Right renal pelvis (tissue), 4 donors: ENCODE measurements at places on chromosomes 2 and 18. TPM values are rescaled to one million over a fixed set of nuclear protein-coding genes. Genes with fewer than 3 reads are reported as not detected.

Gene POTEI
- polyA plus RNA-seq, result 0.04 TPM

Gene REG3A
- polyA plus RNA-seq, result not detected

Gene FMNL2
- 87.8 TPM for polyA plus RNA-seq

Gene UGT1A3
- not detected for polyA plus RNA-seq

Gene DRC1
- 3.5 TPM for polyA plus RNA-seq

Gene SCN9A
- polyA plus RNA-seq, result 2.7 TPM

Gene PAIP2B
- 18.0 TPM for polyA plus RNA-seq

Gene MPHOSPH10
- polyA plus RNA-seq, result 46.9 TPM

Gene TRABD2A
- polyA plus RNA-seq, result 0.58 TPM

Gene TMEM37
- 67.0 TPM for polyA plus RNA-seq

Gene LINC00305
- polyA plus RNA-seq, result 3.0 TPM

Gene DNER
- 70.9 TPM for polyA plus RNA-seq

Gene SERPINE2
- 151 TPM for polyA plus RNA-seq

Gene PLEK
- 10.5 TPM for polyA plus RNA-seq

Gene ACKR3
- 70.5 TPM for polyA plus RNA-seq

Gene KCNS3
- polyA plus RNA-seq, result 7.7 TPM

Gene CPS1
- 4.6 TPM for polyA plus RNA-seq

Gene NAB1
- polyA plus RNA-seq, result 62.6 TPM

Gene IL1RN
- 1.3 TPM for polyA plus RNA-seq

Gene G6PC2
- polyA plus RNA-seq, result 0.16 TPM

Gene THSD7B
- polyA plus RNA-seq, result 4.6 TPM

Gene ALPP
- polyA plus RNA-seq, result not detected

Gene UGT1A8
- not detected for polyA plus RNA-seq

Gene OTOS
- polyA plus RNA-seq, result 0.31 TPM

Gene LIPG
- polyA plus RNA-seq, result 59.3 TPM

Gene CLEC4F
- not detected for polyA plus RNA-seq
